CD4-positive, alpha-beta T cell treated with Interleukin-17A for 1 hour (primary cell): ENCODE measurements at places on chromosomes 3 and 15.

DNA sequence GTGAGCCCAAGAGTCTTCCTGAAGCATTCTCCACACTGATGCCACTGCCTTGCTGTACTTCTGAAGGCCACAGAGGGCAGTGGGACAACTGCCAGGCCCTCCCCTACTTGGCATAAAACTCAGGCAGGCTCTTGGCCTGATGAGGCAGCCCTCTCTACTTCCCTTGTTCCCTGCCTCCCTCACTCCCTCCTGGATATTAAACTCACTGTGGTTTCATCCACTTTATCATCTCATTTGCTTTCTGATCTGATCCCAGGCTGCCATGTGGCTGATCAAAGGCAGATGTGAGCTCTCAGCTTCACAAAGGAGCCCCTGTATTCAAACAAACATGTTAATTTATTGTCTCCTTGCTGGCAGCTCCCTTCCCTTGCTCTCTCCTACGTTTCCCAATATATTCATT is 533.5 kb downstream of the IGSF11 start:
- DNase-seq: no peak

DNA sequence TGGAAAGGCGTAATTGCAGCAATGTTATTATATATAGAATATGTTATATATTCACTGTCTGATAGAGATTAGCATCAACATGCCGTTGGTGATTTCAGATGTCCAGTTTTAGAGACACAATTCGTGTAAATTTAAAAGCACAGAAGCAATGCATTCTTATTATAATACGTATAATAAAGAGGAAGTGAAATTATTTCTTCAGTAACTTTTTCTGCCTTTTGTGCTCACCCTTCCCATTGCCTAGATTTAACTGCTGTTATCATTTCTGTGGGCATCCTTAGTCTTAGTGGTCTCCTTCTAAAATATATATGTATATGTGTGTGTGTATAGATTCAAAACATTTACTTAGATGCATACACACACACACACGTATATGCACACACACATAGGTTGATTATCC is 592.5 kb upstream of the GOLIM4 start:
- DNase-seq: no peak

GRCh38 chr3:55910543-55910942 is 423.4 kb upstream of the WNT5A start:
- no peak for DNase-seq

DNA sequence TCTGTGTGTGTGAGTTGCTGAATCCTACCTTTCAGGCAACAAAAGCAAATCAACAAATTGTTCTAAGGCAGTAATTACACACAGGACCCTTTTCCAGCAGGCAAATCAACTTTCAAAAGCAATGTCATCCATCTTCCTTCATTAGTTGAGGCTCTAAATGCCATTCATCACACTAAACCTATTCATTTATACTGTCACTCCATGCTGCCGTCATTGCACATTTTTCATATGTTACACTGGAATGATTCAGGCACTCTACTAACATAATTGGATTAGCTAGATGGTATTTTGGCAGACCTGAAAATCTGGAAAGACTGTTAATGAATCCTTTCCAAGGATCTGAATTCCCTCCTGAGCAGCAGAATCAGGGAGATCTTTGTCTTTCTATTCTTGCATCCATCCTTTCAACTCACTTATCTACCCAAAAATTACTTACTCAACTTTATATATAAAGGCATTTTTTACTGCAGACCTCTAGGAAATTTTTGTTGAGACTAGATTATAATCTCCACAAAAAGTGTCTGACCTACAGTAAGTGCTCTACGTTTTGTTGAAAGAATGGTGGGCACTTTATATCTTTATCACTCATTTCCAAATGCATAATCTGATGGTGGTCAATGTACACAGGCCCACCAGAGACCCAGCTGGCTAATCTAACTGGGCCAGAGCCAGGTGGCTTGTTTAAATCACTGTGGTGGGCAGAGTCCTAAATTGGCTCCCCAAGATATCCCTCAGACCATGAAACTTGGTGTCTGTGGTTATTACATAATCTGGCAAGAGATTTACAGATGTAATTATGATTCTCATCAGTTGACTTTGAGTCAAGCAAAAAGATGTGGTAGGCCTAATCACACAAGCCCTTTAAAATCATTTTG is 25.0 kb downstream of the MIX23 start:
- DNase-seq: no peak
